ENCODE measurements at places on chromosomes 13 and 19. TPM values are rescaled to one million over a fixed set of nuclear protein-coding genes. Genes with fewer than 3 reads are reported as not detected.
A peak's percentile ranks its signal among the peaks of the same experiment; 100 is the strongest.

GRCh38 chr19:53580871-53581835 lies 43.2 kb downstream of the ZNF331 start:
- no peak for DNase-seq

GRCh38 chr13:89066868-89067466 lies 1395.8 kb downstream of the SLITRK5 start:
- DNase-seq: peak; percentile 3

- no peak for DNase-seq
These were observed 239.5 kb downstream of the EFNB2 start for GRCh38 chr13:106295971-106296370.

GRCh38 chr19:21463449-21464105 lies 41.8 kb upstream of the ZNF429 start:
- peak; percentile 71 for DNase-seq

- DNase-seq: no peak
These were observed 25.8 kb downstream of the ABCC4 start for GRCh38 chr13:95275322-95276036.

GRCh38 chr13:113598481-113598880 lies 13.9 kb downstream of the TFDP1 start:
- DNase-seq: no peak

GRCh38 chr19:49129238-49129583 lies 9.9 kb downstream of the PPFIA3 start:
- no peak for DNase-seq

GRCh38 chr19:12790628-12791344 lies 500 bp upstream of the JUNB start:
- no peak for DNase-seq

DNA sequence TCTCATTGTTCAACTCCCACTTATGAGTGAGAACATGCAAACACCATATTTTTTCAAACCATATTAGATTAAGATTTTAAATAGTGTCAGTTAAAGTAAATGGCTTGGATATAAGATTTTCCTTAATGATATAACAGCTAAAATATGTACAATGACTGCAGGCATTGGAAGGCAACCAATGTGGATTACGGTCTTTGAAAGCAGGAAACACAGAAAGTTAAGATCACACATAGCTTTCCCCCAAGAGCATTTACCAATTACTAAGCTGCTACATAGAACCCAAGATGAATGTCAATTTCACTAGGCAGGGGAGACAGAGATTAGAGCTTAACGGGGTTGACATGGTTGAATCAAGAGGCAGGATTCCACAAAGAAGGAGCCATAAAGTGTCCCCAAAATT lies 173.2 kb upstream of the TRPC4 start:
- no peak for DNase-seq

GRCh38 chr19:30061223-30062064 lies 119.4 kb downstream of the URI1 start:
- DNase-seq: no peak

DNA sequence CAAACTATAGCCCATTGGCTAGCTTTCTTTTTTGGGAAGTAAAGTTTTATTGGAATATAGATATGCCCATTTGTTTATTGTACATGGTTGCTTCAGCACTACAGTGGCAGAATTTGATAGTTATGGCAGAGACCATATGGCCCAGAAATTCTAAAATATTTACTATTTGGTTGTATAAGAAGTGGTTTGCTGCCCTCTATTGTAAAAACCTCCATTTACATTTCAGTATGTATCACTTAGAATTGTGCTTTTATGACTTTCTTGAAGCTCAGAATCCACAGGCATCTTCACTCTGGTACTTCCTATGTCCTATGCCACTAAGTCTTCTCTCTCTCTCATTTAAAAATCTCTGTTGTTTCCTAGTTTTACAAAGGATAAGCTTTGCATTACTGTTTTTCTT lies 37.7 kb downstream of the DLEU7 start:
- no peak for DNase-seq

- no peak for DNase-seq
These were observed 107.8 kb downstream of the ELF1 start for GRCh38 chr13:40911341-40911740.

DNA sequence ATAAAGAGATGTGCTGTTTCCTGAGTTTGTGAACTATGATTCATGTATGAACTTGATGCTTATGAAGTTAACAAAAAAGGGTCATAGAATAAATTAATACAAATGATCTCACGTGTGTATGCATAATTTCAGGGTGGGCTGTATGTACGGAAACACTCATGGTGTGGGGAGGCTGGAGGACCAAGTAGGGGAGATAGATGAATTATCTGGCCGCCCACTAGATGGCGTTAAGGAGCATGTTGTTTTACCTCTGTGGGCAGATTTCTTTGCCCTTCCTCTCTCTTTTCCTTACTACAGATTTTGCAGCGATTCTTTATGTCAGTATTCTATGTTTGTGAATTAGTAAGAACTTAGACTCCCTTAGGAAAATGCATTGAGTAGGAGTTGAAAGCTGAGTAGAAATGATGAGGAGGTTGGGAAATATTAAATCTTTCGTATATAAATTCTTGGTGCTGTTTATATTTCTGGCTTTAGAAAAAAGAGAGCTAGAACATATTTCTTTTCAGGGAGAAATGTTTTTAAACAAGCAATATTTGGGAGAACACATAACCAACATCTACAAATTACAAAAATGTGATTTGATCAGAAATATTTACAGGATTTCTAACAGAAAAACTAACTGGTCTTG lies 47.4 kb upstream of the TMTC4 start:
- peak; percentile 66 for DNase-seq

DNA sequence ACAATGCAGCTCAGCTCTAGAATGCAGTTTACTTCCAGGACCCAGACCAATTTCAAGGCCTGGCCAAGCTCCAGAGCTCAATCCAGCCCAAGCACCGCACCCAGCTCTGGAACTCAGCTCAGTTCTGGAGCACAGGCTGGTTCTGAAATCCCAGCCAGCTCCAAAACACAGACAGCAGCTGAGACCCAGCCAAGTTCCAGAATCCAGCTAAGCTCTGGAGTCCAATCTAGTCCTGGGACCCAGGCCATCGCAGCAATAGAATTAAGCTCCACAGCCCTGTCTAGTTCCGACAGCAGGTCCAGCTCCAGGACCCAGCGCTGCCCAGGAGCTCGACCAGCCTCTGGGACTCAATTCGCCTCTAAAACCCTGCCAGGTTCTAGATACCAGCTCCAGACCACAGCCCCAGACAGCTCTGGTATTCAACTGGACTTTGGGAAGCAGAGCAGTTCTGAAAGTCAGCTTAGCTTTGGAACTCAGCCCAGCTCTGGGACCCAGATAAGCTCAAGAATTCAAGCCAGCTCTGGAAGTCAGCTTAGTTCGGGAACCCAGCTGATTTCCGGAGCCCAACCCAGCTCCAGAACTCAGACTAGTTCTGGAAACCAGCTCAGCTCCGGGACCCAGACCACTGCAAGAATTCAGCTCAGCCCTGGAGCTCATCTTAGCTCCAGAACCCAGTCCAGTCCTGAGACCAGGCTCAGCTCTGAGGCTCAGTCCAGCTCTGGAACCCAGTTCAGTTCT lies 6.8 kb downstream of the GIPC3 start:
- no peak for DNase-seq

DNA sequence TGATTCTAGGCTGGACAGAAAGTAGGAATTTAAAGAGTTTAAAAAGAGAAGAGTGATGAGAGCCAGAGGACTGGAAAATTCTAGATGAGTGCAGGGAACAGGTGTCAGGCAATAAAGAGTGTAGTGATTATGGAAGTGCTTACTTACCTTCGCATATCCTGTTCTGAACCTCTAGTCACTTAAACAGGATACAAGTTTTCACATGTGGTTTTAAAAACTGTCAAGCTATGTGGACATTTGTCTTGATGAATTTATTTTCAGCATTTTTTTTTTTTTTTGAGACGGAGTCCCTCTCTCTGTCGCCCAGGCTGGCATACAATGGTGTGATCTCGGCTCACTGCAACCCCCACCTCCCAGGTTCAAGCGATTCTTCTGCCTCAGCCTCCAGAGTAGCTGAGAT lies 34.3 kb upstream of the IL17D start:
- no peak for DNase-seq

- no peak for DNase-seq
These were observed 77.6 kb upstream of the PCDH17 start for GRCh38 chr13:57553932-57554331.

DNA sequence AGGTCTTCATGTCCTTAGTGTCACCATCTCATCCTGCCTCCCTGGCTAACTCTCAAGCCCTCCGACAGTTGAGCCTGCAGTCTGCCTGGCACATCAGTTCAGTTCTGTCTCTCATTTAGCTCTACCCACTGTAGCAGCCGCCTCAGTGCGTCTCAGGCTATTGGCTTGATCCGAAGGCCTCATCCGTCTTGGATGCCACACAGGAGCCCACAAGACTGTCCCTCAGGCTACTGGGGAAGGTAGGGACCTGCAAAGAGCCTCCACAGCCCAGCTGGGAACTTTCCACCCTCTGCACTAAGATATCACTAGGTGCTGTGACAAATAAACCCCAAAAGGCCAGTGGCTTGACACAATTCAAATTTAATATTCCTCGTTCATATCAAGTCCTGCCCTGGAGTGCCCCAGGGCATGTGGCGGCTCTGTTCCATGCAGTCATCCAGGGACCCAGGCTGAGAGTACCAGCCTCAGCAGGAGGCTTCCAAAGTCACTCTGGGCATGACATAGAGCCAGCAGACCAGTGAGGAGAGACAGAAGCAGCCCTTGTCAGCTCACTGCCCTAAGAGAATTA lies 5.7 kb downstream of the VSTM2B start:
- no peak for DNase-seq

GRCh38 chr19:55679343-55680257 lies 4.6 kb downstream of the EPN1 start:
- DNase-seq: no peak

DNA sequence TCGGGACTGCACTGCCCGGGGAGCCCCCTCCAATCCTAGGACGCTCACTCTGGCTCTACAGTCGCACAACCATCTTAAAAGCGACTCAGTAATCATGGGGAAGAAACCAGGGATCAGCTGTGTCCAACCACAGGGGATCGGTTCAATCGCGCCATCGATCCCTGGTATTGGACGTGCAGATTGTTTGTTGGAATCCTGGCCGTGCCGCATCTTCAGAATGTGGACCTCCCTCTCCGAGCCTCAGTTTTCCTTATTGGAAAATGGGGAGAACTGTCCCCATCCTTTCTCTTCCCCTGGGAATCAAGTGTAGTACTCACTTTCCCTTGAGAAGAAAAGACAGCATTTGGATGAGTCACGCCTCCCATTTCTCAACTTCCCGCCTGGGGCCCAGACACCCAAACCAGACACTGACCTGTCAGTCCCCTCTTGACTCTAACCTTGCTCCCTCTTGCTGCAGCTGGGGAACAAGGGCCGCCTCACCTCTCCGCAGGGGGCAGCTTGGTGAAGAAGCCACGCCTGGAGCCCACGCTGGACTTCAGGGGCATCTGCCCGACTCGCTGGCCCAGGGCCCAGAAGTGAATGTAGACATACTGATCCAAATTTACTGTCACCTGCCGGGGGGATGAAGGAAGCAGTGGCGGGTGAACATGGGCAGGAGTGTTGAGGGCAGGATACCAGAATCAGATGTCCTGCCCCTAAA lies 17.6 kb downstream of the EMP3 start:
- DNase-seq: no peak

GRCh38 chr13:21567714-21568113 lies 36.3 kb downstream of the MICU2 start:
- no peak for DNase-seq

DNA sequence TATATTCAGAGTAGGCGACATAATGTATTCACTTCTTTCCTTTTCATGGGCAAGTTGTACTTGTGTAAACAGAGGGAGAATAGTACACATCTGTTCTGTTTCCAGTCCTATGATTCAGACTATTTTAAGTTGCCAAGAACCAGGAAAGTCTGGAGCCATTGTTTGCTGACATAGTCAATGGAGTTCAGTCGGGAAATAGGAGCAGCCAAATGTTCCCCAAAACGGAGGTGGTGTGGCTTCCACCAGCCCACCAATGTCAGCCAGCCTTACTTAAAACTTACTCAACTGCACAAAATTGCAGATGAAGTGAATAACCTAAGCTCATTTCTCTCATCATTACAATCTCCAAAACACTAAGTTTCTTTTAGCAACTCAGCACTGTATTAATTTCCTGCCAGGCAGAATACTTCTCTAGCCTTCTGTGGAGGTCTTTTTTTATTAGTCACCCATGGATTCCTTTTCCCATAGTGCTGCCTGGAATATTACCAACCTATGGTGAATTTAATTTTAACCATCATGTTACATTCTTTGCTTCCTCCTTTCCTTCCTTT lies 22.3 kb upstream of the CSNK1A1L start:
- DNase-seq: no peak

GRCh38 chr13:112880221-112880641 lies 88.8 kb upstream of the MCF2L start:
- no peak for DNase-seq

DNA sequence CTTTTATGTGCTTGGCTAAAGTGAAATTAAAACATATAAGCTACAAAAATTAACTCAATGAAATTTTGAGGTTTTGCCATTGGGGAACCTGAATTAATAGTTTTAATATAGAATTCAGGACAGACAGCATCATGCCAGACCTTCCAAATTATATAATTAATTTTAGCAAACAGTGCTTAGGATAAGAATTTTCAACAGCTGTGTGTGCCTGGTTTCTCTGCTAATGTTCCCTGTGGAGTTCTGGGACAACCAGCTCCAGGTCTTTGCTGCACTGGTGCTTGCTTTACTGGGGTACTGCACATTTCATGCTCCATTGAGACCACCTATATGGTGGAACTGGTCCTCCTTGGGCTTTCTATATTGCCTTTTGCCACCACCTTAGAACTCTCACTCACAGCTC lies 199.5 kb downstream of the NDFIP2 start:
- no peak for DNase-seq

DNA sequence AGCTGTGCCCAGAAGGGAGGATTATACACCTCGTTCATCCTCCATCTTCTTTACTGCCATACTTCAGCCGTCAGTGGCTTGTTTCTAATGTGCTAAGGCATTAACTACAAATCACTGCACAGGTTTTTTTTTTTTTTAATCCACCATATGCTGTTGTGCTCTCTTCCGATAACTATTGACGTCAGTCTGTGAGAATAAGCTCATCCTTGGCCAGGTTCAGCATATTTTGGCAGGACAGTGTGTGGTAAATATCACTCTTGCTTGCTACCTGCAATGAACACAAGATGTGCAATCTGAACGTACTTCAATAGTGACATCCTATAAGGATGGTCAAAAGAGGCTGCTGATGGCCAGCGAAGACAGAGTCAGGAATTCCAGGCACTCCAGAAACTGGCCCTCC lies 2030.7 kb upstream of the PCDH20 start:
- DNase-seq: no peak

Gene FREM2
- 0.02 TPM for total RNA-seq

Gene FPR1
- not detected for total RNA-seq

Gene TLE6
- 6.0 TPM for total RNA-seq

Gene NFIX
- total RNA-seq: 2.2 TPM

Gene PRRG2
- 1.1 TPM for total RNA-seq

Gene ZNF653
- 10.5 TPM for total RNA-seq
